ENCODE measurements at places on chromosomes 7 and 10.

DNA sequence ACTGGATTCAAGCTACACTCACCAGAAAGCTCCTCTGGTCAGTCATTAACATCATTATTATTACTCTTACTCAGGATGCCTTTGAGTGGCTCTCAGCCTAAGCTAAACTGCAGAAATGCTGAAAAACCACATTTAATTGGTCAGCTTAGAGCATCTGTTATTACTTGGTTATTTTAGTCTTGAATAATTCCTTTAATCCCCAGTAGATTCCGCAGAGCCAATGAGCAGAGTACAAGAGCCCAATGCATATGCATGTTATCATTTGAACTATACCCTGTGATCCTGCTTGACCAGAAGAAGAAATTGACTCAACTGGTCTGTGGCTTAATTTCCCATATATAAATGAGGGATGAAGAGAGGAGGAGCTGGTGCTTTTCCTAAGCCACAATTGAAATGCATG lies 417.6 kb upstream of the C7orf33 start:
- no peak for DNase-seq

- DNase-seq = no peak
These were observed 197.5 kb upstream of the CSTF2T start for GRCh38 chr10:51896849-51897248.

GRCh38 chr7:68688416-68689086 lies 909.7 kb upstream of the AUTS2 start:
- no peak for DNase-seq

DNA sequence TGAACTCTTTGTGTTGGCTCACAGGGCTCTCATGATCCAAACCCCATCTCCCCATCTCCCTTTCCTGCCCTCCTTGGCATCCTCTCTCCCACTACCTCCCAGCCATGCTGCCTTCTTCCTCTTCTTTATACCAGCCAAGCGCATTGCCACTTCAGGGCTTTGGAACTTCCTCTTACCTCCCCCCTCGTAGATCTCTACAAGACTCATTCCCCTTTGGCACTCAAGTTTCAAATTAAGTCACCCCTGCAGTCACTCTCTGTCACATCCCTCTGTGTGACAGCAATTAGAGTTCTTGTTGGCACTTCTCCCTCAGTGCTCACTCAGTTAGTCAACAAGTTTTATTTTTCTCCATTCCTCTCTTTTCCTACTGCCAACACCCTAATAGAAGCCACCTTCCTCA lies 20.8 kb upstream of the NRP1 start:
- no peak for DNase-seq

- DNase-seq = no peak
These were observed 40.2 kb downstream of the PLEKHS1 start for GRCh38 chr10:113791691-113792090.

GRCh38 chr7:39453743-39454355 lies 112.4 kb upstream of the YAE1 start:
- no peak for DNase-seq

- DNase-seq = no peak
These were observed 140.5 kb downstream of the PRKAG2 start for GRCh38 chr7:151736403-151736909.

DNA sequence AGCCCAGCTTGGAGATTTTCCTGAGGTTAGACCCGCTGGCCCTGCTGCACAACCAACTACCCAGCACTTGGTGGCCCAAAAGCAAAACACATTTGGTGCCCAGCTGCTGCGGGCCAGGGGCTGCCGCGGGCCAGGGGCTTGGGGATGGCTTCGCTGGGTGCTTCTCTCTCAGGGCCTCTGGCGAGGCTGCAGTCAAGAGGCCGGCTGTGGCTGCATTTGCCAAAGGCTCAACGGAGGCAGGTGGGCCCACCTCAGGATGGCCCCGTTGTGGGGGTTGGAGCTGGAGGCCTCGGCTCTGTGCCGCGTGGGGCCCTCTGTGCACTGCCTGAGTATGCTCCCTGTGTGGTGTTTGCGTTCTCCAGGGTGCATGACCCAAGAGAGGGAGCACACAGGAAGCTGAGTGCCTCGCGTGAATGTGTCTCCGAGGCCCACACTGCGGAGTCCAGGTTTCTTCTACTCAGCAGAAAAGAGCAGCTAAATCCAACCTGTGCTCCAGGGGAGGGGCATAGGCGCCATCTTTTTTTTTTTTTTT lies 17.5 kb upstream of the UBE3C start:
- DNase-seq = no peak

- no peak for DNase-seq
These were observed 44.8 kb downstream of the GNAT3 start for GRCh38 chr7:80467069-80467468.

- DNase-seq = no peak
These were observed 11.8 kb downstream of the SLC25A13 start for GRCh38 chr7:96310110-96310509.

GRCh38 chr10:12484941-12485805 lies 135.8 kb downstream of the CAMK1D start:
- no peak for DNase-seq

- DNase-seq = peak; percentile 75
These were observed 188.9 kb downstream of the SKIDA1 start for GRCh38 chr10:21336476-21337170.

GRCh38 chr10:63376560-63377304 lies 89.0 kb downstream of the JMJD1C start:
- no peak for DNase-seq

DNA sequence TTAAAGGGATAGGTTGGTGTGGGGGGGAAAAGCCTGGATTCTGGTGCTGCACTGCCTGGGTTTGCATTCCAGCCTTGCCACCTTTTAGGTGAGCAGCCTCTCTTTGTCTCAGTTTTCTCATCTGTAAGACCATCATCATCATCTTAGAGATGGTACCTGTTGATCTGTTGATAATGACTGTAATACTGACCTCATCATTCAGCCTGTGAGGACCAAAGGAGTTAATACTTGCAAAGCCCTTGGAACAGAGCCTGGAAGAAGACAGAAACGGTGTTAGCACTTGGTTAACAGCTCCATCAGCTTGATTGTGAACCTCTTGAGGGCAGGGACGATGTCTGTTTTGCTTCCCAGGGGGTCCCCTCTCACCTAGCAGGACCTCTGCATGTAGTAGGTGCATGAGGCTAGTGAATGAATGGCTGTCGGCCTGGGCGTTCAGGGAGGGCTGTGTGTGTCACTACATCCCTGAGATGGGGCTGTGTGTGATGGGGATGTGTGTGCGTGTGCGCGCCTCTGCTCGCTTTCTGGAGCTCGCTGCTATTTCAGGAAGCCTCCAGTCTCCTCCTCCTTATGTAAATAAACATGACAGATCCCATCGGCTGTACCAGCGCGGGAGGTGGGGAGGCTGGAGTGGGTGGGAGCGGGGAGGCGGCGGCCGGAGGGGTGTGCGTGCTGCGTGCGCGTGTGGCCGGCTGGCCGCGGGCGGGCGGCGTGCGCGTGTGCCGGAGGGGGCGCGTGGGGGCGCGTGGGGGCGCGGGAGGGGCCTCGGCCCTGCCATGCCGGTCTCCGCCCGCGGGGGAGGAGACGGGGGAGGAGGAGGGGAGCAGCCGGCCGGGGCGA lies 61.2 kb downstream of the NEURL1 start:
- no peak for DNase-seq

GRCh38 chr7:123682690-123683089 lies 27.0 kb downstream of the LMOD2 start:
- DNase-seq = no peak

DNA sequence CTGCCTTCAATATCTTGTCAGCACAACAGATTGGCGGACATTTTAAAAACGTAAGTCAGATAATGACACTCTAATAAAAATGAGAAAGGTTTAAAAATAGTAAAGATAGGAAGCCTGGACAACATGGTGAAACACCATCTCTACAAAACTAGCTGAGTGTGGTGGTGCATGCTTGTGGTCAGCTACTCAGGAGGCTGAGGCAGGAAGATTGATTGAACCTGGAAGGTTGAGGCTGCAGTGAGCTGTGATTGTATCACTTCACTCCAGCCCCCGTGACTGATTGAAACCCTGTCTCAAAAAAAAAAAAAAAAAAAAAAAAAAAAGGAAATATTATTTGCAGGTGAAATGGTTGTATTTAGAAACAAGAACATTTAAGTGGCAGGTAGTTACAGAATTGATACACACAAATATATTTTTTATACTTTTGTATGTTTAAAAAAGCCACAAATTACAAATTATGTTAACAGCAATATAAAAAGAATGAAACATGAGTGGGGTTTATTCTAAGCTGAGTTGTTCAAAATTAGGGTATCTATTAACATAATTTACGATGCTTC lies 141.9 kb downstream of the ADK start:
- no peak for DNase-seq

GRCh38 chr7:30445770-30446169 lies 32.8 kb downstream of the NOD1 start:
- DNase-seq = peak; percentile 45

- no peak for DNase-seq
These were observed 29.3 kb upstream of the OSBPL3 start for GRCh38 chr7:25009257-25009656.

DNA sequence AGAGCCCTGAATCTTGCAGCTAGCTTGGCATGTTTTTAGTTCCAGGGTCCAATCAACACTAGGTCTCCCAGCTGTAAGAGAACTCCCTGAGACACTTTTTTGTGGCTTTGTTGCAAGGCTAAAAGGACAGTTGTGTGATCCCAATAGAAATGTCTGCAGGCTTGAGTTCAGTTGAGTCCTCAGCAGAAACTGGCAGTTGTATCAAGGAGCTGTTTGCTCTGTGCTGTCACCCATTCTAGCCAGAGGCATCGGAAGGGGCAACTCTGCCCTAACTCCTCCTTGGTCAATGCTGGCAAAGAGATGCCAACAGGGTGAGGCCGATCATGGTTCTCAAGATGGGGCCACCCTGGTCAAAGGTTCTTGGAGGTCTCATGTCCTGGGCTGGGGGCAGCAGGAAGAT lies 224.1 kb downstream of the BUB3 start:
- no peak for DNase-seq

- DNase-seq = no peak
These were observed 156.0 kb downstream of the EGFR start for GRCh38 chr7:55174856-55175255.

- no peak for DNase-seq
These were observed 69.4 kb downstream of the KIAA1217 start for GRCh38 chr10:24278176-24278889.

GRCh38 chr10:119305860-119306513 lies 98.6 kb downstream of the GRK5 start:
- DNase-seq = peak; percentile 97

- DNase-seq = no peak
These were observed 108.7 kb downstream of the LARP4B start for GRCh38 chr10:822661-823367.

DNA sequence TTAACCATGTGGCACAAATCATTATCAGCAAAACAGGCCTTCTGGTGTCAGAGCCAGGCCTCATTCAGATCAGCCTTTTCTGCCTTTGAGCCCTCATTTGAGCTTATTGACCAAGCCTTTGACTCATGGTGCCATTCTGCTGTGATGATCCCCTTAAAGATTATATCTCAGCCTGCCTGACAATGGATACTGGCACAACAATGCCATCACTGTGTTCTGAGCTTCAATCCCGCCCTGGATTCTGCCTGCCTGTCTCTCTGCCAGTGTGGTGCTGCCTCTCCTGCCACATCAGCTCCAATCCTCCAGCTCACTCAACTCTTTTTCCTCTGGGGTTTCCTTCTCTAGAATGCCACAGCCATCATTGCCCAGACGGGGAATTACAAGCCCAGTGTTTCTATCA lies 52.6 kb downstream of the SRI start:
- DNase-seq = no peak

- DNase-seq = no peak
These were observed 107.6 kb downstream of the TES start for GRCh38 chr7:116317907-116318306.

- no peak for DNase-seq
These were observed 2.6 kb upstream of the NPSR1 start for GRCh38 chr7:34655384-34655783.

DNA sequence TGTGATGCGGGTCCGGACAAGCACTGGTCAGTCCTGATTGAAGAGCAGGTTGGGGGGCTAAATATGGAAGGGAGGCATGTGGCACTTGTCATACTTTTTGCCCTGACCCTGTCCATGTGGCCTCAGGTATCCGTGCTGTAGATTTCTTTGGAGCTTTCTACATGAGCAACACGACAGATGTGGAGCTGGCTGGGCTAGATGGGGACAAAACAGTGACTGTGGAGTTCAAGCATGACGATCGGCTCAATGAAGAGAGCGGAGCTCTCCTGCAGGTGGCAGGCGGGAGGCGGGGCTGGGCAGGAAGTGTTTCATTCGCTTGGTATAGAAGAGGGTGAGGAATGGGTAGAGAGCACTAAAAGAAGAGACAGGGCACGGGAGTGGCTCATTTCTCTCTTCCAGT lies 13.0 kb upstream of the CHCHD1 start:
- no peak for DNase-seq

DNA sequence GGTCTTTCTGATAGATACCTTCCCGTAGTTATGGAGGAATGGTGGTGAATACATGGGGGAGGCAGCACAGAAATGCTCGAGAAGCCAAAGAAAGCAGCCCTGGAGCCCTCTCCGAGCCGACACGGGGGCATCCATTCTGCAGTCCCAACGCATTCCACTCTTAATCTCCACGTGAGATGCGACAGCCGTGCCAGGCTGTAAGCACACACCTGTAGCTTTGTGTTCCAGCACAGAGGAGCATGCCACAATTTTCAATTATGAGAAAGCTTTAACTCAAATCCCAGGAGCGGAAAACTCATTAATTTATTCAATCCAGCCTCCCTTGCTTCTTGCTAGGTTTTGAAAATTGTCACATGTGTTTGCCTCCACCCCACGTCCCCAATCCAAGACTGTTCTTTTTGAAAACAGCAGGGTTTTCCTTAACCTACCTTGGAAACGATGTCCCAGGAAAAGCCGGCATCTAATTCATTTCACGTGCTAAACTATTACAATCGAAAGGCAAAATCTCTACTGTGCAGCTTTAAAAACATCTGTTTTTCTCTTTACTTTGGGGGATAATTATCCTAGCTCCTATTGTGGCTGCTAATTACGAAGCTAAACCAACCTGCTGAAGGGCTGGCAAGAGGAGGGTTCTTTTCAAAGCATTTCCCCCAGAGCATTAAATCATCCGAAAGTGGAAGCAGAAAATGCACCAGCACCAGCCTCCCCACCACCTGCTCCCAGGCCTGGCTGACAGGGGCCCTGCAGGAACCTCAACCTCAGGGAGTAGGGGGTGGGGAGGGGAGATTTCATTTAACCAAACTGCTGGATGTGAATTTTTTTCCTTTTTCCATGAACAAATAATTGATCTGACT lies 56.0 kb upstream of the CHST15 start:
- no peak for DNase-seq

DNA sequence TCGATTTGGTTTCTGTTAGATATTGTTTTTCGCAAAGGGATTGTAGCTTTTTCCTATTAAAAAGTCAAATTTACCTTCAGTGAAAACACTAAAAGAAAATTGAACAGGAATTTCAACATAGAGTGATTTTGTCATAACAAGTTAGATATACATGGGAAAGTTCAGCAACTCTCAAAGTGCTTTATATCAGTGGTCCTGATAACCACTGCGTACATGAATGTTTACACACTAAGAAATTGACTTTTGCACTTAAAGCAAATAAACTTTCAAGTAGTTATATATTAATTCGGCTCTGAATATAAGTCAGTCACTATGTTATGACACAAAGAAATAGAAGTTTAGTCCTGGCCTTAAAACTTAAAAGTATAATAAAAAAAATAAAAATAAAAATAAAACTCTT lies 101.3 kb upstream of the DKK1 start:
- no peak for DNase-seq

GRCh38 chr7:128202287-128202957 lies 38.7 kb upstream of the LEP start:
- peak; percentile 35 for DNase-seq
